ENCODE measurements at places on chromosomes 11 and 22.
A peak's percentile ranks its signal among the peaks of the same experiment; 100 is the strongest.

DNA sequence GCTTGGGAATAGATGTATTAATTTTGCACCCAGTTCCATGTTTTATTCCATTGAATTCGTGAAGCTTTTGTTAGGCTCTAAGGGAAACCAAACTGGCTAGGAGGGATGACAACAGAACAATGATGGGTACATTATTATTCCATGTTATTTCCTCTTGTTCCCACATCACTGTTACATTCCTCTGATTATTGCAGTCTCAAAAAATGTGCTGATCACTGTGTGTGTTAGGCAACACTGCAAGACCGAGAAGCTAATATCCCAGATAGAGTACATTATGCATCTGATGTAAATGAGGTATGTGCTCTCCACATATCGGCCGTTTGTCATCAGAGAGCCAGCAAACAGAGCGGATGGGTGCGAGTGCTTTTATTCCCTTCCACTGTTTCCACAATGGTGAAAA lies 327.9 kb downstream of the SOX6 start:
- no peak for DNase-seq

DNA sequence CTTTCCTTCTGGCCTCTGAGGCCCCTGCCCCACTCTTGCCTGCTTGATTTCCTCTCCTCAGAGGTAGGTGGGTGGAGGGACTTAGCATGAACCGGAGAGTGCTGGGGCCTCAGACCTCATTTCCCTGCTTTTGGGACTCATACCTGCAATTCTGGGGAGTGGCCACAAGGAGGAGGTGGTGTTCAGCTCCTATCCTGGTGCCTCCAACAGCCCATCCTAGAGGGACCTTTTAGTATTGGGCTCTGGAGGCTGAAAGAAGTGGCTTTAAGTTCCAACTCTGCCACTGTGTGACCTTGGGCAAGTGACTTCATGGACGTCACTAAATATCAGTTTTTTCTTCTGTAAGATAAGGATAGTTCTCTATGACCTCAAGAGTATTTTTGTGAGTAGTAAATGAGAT lies 98.6 kb downstream of the KIAA1671 start:
- DNase-seq, result no peak

GRCh38 chr11:124446916-124447315 lies 1.4 kb upstream of the OR8B8 start:
- no peak for DNase-seq

DNA sequence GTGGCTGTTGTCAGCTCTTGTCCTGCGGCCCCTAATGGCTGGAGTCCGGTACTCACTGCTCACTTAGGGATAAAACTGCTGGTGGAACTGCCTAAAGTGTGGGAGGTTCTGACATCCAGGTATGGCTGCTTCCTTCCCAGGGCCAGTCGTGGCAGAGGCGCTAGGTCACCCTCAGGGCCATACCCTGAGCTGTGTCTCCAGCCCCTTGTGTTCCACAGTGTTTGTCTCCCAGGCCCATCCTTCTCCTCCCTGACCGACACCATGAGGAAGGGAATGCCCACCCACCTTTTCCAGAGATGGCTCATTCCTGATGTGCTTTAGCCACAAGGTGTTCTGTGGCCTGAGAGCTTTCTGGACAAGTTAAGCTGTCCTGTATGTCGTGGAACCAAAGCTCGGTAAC lies 12.4 kb upstream of the ACR start:
- DNase-seq, result no peak

GRCh38 chr11:63017306-63017974 lies 1.8 kb upstream of the SLC22A8 start:
- DNase-seq, result peak; percentile 41

- DNase-seq, result no peak
These were observed 1.8 kb upstream of the RASD2 start for GRCh38 chr22:35538801-35539321.

DNA sequence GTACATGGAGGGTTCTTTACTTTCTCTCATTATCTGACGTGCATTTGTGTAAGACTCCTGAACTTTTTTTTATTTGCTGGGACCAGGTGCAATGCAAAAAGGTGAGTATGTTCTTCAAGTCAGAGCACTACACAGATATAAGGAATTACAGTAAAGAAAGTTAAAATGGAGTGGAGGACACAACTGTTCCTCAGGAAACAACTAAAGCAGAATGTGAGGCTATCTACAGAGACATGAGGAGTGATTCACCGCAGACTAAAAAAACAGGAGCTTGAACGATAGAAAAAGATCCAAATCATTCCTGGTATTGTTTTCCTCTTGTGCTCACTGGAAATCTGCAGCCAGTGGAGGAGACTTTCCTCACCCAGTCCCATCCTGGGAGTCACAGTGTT lies 106.2 kb downstream of the ABTB2 start:
- no peak for DNase-seq

DNA sequence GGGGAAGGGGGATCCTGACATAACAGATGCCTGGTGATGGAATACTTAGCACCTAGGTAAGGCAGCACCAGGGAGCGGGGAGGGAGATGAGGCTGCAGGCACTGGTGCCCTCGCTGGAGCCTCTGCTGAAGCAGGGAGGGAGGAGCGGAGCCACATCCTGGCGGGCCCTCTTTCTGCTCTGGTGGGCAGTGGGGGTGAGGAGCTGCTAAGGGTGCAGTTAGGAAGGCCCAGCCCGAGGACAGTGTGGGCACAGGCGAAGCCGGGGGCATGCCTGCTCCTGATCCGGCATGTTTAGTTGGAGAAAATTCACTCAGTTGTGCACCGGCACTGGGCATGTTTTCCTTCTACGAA lies 83.9 kb downstream of the MED15 start:
- no peak for DNase-seq

DNA sequence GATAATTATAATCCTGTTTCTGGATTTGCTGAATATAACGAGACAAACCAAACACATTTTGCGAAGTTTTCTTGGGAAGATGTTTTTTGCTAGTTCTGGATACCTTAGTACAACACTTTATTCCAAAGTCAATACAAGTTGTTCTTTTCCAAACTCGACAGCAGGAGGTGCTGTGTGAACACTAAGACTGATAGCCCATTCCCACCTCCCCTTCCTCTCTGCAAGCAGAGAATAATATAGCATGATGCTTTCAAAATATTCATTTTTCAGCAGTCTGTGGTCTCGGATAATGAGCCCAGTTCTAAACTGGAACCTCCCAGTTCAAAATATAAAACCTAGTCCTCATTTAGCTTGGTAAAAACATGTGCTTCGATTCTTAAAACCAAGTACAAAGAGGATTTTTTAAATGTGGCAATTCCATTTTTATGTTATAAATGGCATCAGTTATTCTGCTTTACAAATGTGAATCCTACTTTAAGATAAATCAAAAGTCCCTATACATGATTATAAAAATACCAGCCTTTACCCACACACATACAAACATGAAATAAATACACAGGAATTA lies 129.1 kb downstream of the DCDC1 start:
- peak; percentile 92 for DNase-seq

DNA sequence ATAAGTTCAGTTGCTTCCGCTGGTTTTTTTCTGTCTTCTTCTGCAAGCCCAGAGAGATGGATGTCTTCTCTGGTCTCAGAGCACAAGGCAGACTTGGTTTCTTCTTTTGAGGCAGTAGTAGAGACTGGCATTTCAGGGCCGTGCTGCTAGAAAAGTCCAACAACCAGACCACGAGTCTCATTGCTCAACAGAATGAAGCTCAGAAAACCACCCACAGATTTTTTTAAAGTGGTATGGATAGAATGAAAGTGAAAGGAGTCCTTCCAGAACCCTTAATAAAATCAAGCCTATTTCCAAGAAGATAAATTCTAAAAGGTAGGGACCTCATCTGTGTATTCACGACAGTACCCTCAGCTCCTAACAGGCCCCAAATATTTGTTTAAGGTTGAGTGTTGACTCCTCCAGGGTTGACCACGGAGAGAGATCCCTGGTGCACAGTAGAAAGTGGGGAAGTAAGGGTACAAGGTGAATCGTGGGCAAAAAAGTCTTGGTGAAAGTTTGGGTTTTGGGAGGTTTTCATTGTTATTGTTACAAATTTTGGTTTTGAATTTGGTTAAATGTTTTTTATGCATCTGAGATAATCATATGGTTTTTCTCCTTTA lies 43.6 kb upstream of the DDX6 start:
- no peak for DNase-seq

- DNase-seq, result peak; percentile 13
These were observed at the start of gene YPEL4 for GRCh38 chr11:57649826-57650738. YPEL4 (minus strand) TSS chr11:57649912; CDS start chr11:57647107, 2,805 bp downstream.

GRCh38 chr22:33114565-33114964 lies 56.4 kb upstream of the SYN3 start:
- DNase-seq, result no peak

GRCh38 chr22:43133401-43133800 lies 9.8 kb downstream of the MCAT start:
- DNase-seq, result no peak

GRCh38 chr22:46213052-46213451 lies 37.0 kb downstream of the CDPF1 start:
- no peak for DNase-seq

GRCh38 chr22:29470159-29470855 lies 9.7 kb upstream of the NEFH start:
- peak; percentile 77 for DNase-seq

- no peak for DNase-seq
These were observed 2.4 kb downstream of the FADS2 start for GRCh38 chr11:61830237-61831105.

GRCh38 chr22:19709063-19709769 lies 5.1 kb upstream of the SEPTIN5 start:
- no peak for DNase-seq

DNA sequence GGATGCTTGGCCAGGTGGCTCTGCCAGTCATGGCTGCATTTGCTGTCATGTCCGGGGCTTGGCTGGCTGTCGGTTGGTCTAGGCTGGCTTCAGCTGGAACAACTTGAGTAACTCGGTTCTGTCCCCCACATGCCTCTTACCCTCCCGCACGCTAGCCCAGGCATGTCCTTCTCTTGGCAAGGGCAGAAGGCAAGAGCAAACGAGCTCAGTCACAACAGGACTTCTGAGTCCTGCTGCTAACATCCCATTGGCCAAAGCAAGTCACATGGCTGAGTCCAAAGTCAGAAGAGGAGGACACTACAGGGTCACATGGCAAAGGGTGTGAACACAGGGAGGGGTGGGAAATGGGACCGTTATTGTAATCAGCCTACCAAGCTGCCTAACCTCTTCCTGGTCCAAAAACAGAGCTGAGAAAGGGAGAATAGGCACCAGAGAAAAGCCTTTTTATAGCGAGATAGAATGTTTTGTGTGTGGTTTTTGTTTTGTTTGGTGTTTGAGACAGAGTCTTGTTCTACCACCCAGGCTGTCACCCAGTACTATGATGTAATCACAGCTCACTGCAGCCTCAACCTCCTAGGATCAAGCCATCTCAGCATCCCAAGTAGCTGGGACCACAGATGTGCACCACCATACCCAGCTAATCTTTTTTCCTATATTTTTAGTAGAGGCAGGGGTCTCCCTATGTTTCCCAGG lies 81.9 kb downstream of the MN1 start:
- peak; percentile 90 for DNase-seq

DNA sequence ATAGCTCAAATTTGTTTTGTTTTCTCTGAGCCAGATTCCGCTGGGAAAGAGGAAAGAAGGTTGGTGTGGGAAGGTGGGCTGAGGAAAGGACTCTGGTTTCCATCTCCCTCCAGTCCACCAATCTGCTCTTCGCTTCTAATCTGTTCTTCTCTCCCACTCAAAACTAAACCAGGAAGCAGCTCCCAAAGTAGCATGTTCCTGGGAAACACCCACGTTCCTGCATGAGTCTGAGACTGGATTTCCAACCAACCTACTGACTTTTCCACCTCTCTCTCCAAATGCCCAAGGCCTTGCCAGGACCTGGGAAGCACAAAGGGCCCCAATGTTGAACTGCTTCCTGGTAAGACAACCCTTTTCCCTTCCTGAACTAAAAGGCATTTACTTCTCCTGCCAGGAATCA lies 110.2 kb downstream of the WT1 start:
- DNase-seq, result no peak

GRCh38 chr22:29306175-29306834 lies at the start of gene GAS2L1:
GAS2L1 (plus strand) TSS chr22:29306650; CDS start chr22:29308106, 1,456 bp downstream.
- peak; percentile 73 for DNase-seq

All from NCI-H2171 treated with DMSO at 0.1 percent for 48 hours (cell line).